Left kidney (tissue), 8 donors: ENCODE measurements at places on chromosomes 1 and 21. TPM values are rescaled to one million over a fixed set of nuclear protein-coding genes. Genes with fewer than 3 reads are reported as not detected.

PCBP3 gene
- polyA plus RNA-seq: 2.0 TPM

LIN28A gene
- polyA plus RNA-seq: 0.15 TPM

ADAMTSL4 gene
- polyA plus RNA-seq: 10.4 TPM

DNA sequence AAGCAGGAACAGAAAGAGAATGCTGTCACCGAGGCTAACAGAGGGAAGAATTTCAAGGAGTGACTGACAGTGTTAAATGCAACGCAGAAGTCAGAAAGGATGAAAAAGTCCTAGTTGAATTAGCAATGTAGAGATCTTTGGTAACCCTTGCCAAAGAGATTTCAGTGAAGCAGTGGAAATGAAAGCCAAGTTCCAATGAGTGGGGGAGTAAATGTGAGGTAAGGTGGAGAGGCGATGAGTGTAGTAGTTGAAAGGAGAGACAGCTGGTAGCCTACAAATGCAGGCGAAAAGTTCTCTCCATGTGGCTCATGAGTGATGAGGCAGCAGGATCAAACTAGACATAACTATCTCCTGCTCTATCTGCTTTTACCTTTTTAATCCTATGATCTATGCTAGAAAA, 74.6 kb upstream of the IPO9 start:
- DNase-seq: no peak

DNA sequence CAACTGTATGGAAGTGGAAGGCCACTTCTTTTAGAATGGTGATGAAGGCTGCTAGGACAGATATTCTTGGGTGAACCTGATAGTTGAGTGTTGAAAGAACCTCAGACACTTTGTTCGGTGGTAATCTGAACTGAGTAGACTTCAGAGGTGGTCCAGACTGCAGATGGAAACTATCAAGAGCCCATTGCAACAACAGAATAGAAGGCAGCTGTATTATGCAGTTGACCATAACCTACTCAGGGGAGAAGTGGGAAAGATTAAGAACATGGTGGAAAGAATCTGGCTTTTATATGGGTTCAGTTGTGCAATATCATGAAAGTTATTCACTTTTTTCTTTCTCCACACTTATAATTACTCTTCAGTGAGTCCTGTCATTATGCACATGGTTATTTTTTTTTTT, 194.0 kb downstream of the KCNK2 start:
- no peak for DNase-seq

GRCh38 chr1:230824551-230824918, 43.8 kb downstream of the C1orf198 start:
- no peak for DNase-seq

DNA sequence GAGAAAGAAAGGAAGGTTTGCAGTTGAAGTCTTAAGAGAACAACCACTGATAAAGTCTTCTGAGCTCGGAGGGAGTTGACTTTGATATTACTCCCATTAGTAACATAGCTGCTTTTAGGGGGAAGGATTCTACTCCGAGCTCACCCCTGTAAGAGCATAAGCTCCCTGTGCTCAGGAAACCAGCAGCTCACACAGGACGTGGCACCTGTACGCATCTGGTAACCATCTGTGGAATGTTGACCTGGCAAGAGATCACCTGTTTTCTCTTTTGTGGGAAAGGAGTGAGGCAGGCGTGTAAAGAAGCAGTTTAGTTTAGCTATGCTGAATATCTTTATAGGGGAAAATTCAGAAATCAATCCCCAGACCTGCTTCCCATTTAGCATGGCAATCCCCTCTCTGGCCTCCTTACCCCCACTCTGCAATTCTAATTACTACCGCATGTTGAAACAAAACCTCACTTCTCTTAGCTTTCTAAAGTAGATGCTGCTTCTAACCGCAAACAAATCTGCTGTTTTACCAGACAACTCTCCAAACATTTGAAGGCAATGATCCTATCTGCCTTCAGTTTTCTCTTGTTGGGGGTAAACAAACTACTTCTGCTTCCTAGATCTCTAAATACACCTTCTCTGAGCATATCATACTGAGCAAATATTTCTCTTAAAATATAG, 121.8 kb upstream of the KCNK1 start:
- no peak for DNase-seq

DNA sequence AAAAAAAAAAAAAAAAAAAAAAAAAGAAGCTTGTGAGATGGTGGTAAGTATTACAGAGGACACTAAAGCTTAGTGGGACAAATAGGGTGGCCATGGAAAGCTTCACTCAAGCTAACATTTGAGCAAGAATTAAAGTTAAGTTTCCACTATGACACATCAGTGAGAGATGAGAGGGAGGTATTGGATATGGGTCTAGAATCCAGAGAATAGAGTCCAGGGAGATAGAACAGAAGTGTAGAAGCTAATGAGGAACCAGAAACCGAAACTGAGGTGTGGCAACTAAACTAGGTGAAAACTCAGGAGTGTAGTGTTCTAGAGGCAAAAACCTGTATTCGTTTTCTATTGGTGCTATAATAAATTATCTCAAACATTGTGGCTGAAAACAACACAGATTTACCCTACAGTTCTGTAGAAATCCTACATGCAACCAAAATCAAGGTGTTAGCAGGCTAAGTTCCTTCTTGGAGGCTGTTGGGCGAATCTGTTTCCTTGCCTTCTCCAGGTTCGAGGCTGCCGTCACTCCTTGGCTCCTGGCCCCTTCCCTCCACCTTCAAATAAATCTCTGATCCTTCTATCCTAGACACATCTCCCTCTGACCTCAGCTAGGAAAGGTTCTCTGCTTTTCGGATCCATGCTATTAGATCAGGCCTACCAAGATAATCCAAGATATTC, 36.2 kb downstream of the PTP4A2 start:
- no peak for DNase-seq
